ENCODE measurements at places on chromosomes 3 and 15.

GRCh38 chr3:144055604-144056003 is 84.0 kb downstream of the DIPK2A start:
- DNase-seq, result no peak

GRCh38 chr3:154334973-154335420 is 10.7 kb upstream of the DHX36 start:
- DNase-seq, result peak; percentile 57

- DNase-seq, result peak; percentile 75
Measured at GRCh38 chr15:39453620-39454019, 127.3 kb upstream of the THBS1 start.

DNA sequence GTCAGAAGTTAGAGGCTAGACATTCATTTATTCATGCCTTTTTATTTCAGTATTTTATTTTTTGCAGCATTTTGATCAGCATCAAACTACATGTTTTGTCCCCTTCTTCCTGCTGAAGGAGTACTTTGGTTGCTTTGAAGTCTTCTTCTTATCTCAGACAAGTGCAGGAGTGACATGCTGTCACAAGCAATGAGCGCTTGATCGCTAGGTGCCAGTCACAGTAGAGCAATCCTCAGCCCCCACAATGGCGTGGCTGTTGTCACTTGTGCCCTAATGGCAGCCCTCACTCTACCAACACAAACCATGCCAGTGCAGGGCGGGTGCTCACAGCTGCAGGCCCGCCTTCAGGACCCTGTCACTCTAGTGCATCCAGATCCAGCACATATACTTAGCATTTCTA is 184.6 kb upstream of the FEZF2 start:
- DNase-seq, result no peak

GRCh38 chr3:136708333-136708985 is 43.7 kb downstream of the STAG1 start:
- DNase-seq, result peak; percentile 60

- DNase-seq, result no peak
Measured at GRCh38 chr15:56659197-56659596, 74.1 kb downstream of the ZNF280D start.

DNA sequence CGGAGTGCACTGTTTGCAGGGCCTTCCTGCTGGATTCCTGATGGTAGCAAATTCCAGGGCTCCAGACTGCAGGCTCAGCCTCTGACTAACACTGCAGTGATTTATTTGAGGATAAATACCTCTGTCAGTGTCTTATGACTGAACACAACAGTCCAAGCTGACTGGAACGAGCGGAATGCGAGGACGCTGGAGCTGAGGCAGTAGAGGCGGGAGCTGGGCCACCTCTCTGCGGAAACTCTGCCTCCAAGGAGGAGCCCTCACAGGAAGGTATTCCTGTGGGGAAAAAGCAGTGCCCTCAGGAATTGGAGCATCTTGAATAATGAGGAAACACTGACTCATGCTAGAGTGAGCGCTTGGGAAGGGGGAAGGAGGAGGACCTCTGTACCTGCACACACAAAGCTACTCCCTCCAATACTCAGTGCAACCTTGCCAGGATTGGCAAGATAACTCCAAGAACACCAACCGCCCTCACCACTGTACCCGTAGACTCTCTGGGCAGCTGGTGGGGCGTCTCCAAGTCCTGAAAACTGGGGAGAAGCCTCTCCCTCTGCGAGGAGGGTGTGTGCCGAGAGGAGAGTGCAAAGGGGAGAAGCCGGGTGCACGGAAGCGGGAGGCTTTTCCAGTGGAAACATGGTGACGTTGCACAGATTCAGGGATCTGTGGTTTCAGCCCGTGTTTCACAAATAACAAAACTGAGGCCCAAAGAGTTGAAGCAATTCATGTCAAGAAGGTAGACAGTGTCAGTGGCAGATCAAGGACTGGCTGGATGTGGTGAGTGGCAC is 43.0 kb downstream of the VGLL4 start:
- no peak for DNase-seq

GRCh38 chr3:184725176-184725719 is 13.4 kb upstream of the MAGEF1 start:
- DNase-seq, result no peak

- DNase-seq, result no peak
Measured at GRCh38 chr3:124877674-124878073, 9.5 kb downstream of the ITGB5 start.

- DNase-seq, result no peak
Measured at GRCh38 chr15:57647071-57647790, 55.5 kb downstream of the MYZAP start.

- DNase-seq, result no peak
Measured at GRCh38 chr3:63450023-63450422, 171.9 kb downstream of the SYNPR start.

GRCh38 chr3:108826309-108827187 is 4.0 kb downstream of the TRAT1 start:
- no peak for DNase-seq

DNA sequence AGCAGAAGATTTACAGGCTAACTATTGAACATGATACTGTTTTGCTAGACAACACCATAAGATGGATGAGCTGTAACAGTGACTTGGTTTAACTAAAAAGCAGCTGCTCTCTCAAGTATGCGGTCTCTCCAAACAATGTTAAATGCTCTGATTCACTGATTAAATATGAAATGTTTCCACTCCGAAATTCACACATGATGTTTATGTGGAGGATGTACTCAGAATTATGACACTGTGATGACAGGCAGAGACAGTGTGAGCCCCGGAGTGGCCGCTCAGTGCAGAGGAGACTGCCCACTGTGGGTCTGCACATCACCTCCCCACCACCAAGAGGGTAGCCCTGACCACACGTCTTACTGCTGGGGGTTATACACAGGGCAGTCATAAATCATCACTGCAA is 83.9 kb upstream of the MEX3B start:
- DNase-seq, result no peak

- DNase-seq, result no peak
Measured at GRCh38 chr15:93837450-93837849, 393.9 kb upstream of the MCTP2 start.

Data from suppressor macrophage (primary cell).